ENCODE measurements at places on chromosomes 7 and 10.

- DNase-seq = no peak
Measured at GRCh38 chr7:29516491-29516890, 47.1 kb upstream of the PRR15 start.

- no peak for DNase-seq
Measured at GRCh38 chr7:137913985-137914384, 67.2 kb upstream of the DGKI start.

DNA sequence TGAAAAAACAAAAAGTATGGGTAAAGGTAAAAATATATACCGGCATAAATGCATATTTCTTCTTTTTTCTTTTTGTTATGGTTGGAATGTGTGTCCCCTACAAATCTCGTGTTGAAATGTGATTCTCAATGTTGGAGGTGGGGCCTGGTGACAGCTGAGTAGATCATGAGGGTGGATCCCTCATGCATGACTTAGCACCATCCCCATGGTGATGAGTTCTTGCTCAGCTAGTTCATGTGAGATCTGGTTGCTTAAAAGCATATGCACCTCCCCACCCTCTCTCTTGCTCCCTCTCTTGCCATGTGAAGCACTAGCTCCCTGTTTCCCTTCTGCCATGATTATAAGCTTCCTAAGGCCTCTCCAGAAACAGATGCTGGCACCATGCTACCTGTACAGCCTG, 93.3 kb downstream of the HYCC1 start:
- no peak for DNase-seq

DNA sequence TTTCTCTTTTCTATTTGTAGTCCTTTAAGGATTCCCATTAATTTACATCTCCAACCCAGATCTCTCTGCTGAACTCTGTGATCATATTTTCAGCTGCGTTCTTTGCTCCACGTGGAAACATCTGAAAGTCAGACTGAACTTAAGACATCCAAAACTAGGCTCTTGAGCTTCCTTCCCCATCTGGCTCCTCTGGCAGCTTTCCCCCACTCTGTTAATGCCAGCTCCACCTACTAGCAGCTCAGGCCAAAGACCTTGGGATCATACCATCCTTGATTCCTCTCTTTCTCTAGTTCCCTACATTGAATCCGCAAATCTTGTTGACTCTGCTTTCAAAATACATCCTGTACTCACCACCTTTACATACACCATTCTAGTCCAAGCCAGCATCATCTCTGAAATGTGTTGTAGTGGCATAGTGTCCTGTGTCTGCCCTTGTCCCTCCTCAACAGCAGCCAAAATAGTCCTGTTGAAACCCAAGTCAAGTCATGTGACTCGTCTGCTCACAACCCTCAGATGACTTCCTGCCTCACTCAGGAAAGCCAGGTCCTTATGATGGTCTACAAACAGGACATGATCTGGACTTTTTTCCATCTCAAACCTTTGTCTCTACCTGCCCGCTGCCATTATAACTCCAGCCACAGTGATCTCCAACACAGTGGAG, 7.0 kb downstream of the REEP3 start:
- DNase-seq = no peak

Data from stimulated activated CD4-positive, alpha-beta T cell treated with anti-CD3 and anti-CD28 coated beads, Interleukin-4, amount 100 ng/mL, for 1 hour (primary cell).